ENCODE measurements at places on chromosomes 12 and 14.

DNA sequence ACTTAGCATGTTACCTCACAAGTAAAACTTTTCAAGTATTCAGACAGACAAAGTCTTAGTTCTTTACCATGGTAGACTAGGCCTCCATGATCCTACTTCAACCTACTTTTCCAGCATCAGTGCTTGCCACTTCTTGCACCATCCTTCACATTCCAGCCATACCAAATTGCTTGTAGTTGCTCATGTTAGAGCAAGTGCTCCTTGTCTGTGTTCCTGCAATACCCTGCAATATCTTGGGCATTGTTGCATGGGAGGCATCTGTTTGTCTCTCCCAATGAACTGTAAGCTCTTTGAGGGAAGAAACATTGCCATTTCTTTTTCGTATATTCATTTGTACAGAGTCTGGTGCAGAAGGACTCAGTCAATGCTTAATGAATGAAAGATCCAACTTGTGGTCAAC, 78.0 kb downstream of the SRGAP1 start:
- DNase-seq, result no peak

DNA sequence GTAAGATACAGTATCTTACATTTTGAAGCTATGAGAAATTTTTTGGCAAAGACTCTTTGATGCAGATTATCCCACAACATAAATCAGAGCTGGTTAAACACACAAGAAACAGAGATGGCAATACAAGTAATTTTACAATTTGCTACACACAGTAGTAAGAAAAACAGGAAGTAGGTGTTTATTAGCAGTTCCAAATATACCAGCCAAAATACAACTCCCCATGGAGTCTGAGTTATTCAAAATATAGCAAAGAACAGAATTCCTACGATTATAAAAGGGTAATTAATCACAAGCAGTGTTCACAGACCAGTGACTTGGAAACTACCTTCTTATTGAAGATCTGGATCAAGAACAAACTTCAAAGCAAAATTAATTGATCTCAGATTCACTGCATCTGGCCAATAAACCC, 83.9 kb downstream of the BMP4 start:
- DNase-seq, result peak; percentile 81

GRCh38 chr12:3600951-3601350, 109.9 kb downstream of the PRMT8 start:
- DNase-seq, result no peak

DNA sequence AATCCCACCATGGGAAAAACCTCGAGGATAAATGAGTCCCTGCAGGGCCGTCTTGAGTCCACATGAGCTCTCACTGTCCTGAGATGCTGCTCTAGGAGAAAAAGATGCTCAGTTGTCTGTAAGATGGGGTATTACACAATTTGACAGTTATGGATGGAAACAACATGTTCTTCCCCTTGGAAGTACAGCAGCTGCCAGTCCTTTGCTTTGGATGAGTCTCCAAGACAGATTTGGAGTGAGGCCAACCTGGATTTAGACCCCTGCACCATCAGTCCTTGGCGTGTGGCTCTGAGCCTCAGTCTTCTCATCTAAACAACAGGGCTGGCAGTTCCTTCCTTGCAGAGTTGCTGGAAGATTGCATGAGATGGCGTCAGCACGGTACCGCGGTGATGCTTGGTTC, 309.1 kb upstream of the FKBP4 start:
- peak; percentile 96 for DNase-seq

GRCh38 chr12:8603856-8604255, 8.8 kb downstream of the AICDA start:
- DNase-seq, result no peak

- no peak for DNase-seq
Measured at GRCh38 chr14:87233806-87234384, 759.1 kb downstream of the GALC start.

Measured in NCI-H446 treated with DMSO at 0.1 percent for 48 hours (cell line).